ENCODE measurements at places on chromosomes 1 and 21.
A peak's percentile ranks its signal among the peaks of the same experiment; 100 is the strongest.

DNA sequence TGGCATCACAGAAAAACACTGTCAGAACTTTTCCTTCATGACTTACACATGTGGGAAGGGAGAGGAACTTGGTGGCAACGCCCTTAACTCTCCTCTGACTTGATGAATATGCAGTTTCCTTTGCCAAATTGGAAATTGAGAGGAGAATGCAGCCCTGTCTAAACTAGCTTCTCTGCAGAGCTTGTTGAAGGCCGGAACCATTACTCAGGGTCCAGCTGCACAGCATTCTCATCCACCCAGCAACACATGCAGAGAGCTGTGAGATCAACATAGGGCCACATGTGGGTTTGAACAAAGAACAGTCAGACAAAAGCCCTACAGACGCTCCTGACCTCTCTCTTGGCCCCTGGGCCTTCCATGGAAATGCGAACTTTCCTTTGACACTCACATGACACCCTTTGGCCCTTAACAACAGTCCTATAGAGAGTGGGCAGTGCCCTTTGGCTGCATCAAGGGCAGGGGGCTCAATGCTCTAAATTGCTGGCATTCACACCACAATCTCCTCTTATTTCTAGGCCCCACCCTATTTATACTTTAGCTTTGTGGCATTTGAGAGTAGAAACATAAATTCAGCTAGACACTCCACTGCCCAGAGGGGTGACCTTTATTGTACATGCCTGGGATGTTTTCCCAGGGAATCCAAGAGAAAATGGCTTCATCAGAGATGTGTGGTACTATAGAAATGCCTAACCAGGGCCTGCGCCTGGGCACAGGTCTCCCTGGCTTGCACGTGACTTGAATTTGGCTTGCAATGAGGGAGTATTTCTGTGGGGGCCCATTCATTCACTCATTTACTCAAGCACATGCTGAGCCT lies 64.4 kb downstream of the CDC7 start:
- peak; percentile 65 for DNase-seq

DNA sequence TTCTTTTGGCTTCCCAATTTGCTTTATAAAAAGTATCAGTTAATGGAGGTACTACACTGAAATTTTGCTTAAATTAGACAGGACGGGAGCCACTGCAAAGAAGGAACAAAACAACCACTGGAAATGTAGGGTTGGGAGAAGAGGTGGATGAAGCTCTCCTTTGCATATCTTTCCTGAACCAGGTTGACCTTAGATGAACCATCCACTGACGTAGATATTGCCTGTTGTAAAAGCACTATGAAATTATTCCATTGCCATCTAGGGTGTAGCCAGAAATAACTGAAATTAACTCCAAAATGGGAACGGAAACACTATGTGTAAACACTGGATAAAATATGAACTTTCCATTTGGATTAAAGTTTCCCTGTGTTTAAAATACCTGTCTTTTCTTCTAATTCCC lies 1.2 kb upstream of the ABL2 start:
- DNase-seq, result no peak

GRCh38 chr1:173002891-173003838 lies 47.6 kb downstream of the TNFSF18 start:
- peak; percentile 44 for DNase-seq

- DNase-seq, result no peak
Measured at GRCh38 chr1:103529746-103530145, 4.2 kb downstream of the RNPC3 start.

DNA sequence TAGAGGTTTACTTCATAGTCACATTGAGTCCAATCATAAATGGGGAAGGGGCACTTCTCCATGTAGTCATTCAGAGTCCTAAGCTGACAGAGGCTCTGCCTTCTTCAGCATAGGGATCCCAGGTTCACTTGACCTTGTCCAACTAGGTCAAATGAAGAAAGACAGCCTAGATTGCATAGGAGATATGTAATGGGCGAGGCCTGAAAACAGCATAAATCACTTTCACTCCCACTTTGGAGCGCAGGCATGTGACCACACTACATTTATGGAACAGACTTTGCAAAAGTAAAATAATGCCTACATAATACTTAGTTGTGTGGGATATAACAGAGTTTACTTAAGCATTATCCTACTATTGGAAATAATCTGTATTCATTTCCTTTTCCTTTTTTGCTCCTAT lies 51.7 kb downstream of the HOOK1 start:
- DNase-seq, result no peak

DNA sequence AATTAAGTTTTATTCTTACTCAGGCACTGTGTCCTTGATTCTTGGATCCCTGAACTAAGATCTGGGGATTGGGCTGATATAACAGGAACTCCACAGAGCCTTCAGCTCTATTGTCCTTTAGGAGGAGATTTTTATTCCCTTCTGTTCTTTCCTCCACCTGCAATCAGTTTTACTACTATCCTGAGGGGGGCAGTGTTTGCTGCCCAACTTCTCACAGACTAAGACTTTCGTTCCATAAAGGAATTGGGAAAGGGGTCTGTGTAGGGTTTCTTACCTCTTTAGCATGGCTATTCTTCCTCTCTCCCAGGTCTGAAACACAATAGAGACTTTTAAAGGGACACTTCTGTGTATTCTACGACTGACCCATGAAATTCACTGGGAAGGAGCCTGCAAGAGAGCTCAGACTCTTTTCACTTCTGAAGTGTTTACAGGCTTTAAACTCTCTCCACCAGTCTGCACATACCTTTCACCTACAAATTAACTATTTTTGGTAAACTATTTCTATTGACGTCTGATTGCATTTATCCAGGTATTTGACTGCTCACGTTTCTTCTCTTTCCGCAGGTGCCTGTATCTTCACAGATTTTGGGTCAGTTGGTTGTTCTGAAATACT lies 103.3 kb upstream of the DEPDC1 start:
- DNase-seq, result no peak

DNA sequence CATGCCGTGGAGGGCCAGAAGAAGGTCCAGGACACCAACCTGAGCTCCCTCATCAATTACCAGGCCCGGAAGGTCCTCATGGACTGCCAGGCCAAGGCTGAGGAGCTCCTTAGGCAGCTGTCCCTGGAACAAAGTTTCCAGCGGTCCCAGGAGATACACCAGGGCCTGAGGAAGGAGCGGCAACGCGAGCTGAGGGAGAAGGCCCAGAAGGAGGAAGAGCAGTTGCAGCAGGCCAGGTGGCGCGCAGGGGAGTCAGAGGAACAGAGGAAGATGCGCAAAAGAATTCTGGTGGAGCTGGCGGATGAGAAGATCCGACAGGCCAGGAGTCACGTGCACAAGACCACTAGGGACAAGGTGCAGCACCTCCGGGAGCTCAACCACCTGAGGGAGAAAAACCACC lies 1.5 kb downstream of the CCDC185 start:
- DNase-seq, result no peak

DNA sequence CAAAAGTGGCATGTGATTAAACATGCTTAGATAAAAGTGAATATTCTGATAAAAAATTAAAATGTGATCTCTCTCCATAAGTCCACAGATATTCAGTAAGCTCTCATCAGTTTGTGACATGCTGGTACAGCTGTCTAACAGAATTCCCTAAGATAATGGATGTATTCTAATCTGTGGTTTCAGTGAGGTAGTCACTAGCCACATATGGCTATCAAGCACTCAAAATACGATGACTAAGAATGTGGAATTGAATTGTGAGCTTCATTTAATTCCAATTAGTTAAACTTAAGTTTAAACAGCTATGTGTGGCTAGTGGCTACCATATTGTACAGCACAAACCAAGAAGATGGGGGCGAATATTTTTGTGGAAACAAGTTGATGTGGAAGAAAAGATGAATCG lies 4.1 kb upstream of the REG4 start:
- no peak for DNase-seq

- DNase-seq, result no peak
Measured at GRCh38 chr1:14184454-14184853, 414.0 kb upstream of the KAZN start.

DNA sequence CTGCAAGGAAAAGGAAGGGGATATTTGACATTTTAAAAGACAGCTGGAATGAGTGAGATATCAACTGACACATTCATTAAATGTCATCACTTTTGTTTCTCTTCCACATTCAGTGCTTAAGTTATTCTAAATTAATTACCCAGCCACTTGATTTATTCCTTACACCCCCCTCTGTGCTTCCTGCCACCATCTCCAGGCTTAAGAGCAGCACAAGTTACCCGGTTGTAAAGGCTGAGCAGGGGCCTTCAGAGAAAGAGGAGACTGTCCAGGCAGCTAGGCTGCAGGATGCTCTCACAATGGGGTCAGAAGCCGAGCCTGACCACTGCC lies 71.4 kb downstream of the SYT6 start:
- no peak for DNase-seq

DNA sequence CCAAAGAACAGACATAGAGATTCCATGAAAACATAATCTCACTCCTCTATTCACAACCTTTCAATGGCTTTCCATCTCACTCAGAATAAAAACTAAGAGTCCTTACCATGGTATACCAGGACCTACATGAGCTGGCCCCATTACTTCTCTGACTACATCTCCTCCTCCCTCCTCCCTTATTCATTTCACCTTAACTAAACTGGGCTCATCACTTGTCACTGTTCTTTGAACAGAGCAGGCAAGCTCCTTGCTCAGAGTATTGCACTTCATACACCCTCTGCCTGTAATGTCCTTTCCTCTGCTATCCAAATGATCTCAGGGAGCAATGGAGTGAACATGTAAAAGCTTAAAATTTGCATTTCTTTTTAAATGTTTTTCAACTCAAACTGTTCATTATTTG lies 142.0 kb downstream of the MRPL39 start:
- no peak for DNase-seq

- DNase-seq, result no peak
Measured at GRCh38 chr1:209723756-209724693, 19.4 kb downstream of the HSD11B1 start.

DNA sequence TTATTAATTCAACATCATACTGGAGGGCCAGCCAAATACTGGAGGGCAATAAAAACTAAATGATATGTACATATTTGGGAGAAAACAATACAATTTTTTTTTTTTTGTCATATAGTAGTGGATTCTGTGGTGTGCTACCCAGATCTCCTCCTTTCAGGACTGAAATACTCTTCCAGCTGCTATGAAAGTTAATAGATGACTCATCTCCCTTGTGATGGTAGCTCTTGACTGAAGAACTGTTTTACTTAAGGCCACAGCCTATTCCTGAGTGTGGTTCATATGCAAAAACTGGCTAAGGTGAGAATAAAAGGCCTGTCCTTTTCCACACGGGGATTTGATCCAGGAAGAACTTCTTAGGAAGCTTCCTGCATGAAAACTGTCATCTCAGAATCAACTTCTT lies 307.9 kb downstream of the HLX start:
- DNase-seq, result no peak

DNA sequence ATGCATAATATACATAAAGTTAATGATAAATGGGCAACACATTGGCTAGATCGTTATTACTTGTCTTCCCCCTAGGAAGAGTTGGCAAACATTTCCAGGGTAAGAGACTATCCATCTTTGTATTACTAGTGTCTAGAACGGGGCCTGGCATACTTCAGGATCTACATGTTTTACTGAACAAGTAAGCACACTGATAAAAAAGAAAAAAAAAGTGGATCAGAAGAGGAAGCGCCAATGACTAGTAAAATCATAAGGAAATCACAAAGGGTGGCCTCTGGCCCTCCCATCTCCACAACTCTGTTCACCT lies 482 bp downstream of the TM2D1 start:
- DNase-seq, result no peak

DNA sequence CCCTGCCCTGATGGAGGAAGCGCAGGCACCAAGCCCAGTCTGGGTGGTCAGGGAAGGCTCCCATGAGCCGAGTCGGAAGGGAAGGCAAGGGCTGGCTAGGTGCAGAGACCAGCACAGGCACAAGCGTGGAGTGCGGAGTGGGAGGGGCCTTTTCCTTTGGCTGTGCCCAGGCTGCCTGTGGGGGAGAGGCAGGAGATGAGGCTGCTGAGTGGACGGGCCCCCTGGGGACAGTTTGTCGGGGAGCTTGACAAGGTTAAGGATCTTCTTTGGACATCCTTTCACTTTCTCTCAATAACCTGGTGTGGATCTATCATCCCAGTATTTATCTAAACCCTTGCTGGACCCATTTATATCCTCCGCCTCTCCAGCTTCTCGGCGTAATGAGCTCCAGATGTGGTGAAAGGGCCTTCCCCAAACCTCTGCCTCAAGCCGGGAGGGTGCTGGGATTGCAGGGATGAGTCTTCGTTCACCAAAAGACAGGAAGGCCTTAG lies 42.9 kb downstream of the EPHB2 start:
- DNase-seq, result no peak

GRCh38 chr1:24193046-24193445 lies 6.0 kb upstream of the IFNLR1 start:
- no peak for DNase-seq

- no peak for DNase-seq
Measured at GRCh38 chr1:62110198-62110817, 84.3 kb upstream of the L1TD1 start.

DNA sequence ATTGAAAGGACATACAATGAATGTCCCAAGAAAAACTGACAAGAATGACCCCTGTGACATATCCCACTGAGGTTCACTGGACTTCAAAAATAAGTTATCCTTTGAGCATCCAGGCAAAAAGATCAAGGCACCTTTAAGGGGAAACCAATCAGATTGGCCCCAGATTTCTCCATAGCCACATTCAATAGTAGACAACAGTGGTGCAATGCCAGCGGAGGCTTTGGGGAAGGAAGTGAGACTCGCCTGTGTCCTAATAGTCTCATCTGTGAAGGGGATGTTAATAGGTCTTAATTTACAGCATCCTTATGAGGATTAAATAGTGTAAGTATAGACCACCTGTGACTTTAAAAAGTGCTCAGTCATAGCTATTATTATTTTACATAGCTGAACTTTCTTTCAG lies 21.5 kb downstream of the RPL5 start:
- no peak for DNase-seq

DNA sequence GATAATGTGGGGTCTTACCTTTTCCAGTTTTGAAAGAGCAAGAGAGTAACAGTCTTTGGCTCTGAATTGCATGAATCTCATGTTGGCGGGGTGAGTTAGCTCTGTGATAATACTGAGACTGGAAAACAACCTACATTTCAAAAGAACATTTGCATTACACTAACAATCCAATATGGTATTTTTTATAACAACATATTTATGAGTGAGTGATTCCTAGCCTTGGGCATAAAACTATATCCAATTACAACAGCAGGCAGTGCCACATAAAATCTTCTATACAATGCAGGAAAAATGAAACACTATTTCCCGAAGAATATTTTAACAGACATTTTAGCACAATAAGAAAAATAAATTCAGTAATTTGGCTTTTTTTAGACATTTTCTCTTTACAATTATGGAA lies 303.0 kb downstream of the KCNT2 start:
- DNase-seq, result no peak

DNA sequence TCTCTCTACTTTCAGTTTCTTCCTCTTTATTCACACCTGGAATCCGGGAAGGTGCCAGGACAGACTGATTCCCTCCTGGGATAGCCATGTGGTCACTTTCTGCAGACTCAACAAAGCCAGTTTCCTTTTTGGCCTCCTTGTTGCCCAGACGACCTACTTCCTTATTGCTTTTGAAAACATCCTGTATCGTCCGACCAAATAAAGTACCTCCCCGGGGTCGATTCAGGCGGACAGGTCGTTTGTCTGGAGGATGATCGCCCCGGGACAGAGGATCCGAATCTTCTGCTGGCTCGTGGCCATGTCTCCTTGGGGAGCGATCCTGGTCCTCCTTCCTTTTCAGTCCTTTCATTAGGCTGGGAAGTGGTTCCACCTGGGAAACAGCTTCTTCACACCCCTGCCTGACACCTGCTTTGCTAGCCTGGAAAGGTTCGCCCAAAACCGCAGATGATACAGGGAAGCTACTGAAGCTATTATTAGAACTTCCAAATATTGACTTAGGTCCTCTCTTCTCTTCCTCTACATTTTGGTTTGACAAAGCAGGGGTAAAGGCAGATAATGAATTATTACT lies 1.2 kb downstream of the MCM3AP start:
- no peak for DNase-seq

- DNase-seq, result peak; percentile 56
Measured at GRCh38 chr1:101288491-101288944, 51.7 kb downstream of the S1PR1 start.
